Aorta (tissue), 5 donors: ENCODE measurements at places on chromosomes 3 and 15. TPM values are rescaled to one million over a fixed set of nuclear protein-coding genes. Genes with fewer than 3 reads are reported as not detected.
A peak's percentile ranks its signal among the peaks of the same experiment; 100 is the strongest.

PTPRG gene
- total RNA-seq, result 150 TPM

MUSTN1 gene
- total RNA-seq, result 56.8 TPM

NAALADL2 gene
- 29.8 TPM for total RNA-seq

TAGLN3 gene
- not detected for total RNA-seq

MRAS gene
- total RNA-seq, result 46.3 TPM

NRG4 gene
- not detected for total RNA-seq

IGSF10 gene
- total RNA-seq, result 2.2 TPM

GATA2 gene
- 39.5 TPM for total RNA-seq

LYSMD2 gene
- total RNA-seq, result 12.2 TPM

KCTD6 gene
- total RNA-seq, result 7.9 TPM

EBLN2 gene
- total RNA-seq, result 5.1 TPM

DNA sequence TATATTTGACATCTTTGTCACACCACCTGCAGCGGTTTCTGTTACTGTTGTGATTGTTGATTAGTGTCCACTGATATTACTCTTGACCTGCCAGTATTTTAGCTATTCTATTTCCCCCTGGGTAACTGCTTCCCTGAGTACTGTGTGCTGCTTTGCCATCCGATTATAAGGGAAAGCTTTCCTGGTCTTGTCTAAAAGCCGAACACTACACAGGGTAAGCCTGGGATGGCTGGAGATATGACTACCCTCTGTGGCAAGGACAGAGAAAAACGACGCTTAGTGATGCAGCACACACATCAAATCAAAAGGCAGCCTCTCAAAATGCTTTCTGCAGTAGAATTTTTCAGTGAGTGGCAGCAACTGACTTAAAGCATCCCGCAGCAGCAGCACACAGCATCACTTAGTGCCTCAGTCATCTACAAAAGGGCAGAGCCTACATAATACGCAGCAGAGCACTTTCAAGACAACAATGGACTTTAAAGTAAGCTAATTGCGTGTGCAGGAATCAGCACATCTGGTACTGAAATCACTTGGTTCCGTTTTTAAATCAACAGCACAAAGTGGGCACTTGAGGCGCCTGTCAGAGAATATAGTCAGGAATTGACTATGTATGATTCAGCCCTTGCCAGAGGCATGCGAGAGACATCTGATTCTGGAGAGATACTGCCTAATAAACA, 656.3 kb upstream of the TGFBR2 start:
- DNase-seq, result no peak

DNA sequence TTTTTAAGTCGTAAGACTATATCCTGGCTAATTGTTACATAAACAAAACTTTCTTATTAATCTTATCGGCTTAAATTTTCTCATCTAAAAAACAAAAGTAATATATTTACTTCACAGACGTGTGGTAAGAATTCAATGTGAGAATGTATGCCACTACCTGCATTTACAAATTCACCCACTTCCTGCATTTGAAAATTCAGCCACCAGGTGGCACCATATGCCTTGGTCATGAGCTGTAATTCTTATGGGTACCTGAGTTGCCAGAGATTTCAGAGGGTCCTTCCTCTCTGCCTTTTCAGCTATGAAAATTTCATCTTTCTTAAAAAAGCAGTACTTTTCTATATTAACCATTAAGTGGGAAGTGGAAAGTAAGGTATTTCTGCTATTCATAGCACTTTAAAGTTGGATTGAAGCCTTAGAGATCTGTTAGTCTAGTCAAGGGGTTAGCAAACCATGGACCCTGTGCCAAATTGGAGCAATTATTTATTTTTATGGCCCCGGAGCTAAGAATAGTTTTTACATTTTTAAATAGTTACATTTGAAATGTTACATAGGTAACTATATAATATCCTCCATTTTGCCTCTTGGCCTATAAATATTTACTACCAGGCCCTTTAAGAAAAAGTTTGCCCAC, 127.8 kb downstream of the HCN4 start:
- peak; percentile 77 for DNase-seq

DNA sequence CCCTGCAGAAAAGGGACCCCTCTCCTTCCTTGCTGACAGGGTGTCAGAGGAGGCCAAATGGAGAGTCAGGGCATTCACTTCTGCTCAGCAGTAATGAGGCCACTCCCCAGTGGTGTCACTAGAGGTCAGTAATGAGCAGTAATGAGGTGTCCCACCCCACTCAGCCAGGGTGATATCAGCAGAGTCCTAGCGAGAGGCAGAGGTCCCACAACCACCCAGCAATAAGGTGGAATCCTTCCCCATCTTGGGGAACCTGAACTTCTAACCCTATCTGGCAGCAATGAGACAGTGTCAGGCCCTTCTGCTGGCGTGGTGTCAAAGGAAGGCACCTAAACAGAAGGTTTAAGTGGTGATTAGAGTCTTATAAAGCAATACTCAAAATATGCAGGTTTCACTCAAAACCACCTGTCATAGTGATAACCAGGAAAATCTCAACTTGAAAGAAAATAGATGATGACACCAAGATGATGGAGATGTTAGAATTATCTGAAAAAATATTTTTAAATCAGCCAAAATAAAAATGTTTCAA, 12.9 kb downstream of the OCA2 start:
- peak; percentile 66 for DNase-seq

GRCh38 chr15:78024883-78025282, 52.6 kb downstream of the TBC1D2B start:
- DNase-seq, result no peak

- no peak for DNase-seq
Observed at GRCh38 chr3:106125321-106125720, 256.5 kb upstream of the CBLB start.

GRCh38 chr15:84987949-84988624, 6.4 kb downstream of the PDE8A start:
- DNase-seq, result no peak

DNA sequence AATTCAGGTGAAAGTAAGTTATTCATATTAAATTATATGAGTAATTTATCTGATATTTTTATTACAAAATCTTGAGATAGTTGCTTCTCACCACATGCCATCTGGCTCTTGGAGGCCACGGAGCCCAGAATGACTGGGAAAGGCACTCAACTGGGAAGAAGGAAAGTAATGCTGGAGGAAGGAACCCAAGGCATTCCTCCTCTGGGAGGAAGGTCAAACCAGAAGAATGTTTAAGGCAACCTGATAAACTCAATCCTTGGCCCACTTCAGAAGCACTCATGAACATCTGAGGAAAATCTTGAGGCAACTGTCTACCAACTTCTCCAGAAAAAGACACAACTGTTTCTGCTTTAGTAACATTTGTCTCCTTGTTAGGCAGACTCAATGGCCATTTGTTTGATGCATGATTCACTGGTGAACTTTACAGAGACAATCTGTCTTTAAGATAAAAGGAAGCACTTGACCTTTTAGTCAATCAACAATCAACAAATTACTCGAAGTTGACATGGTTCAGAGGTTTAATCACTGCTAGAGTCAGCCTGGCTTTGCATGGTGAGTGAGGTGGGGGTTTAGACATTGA, 261.4 kb upstream of the MME start:
- no peak for DNase-seq

- no peak for DNase-seq
Observed at GRCh38 chr3:13515786-13516759, 32.9 kb upstream of the FBLN2 start.

- no peak for DNase-seq
Observed at GRCh38 chr15:38041576-38041975, 107.1 kb downstream of the TMCO5A start.

DNA sequence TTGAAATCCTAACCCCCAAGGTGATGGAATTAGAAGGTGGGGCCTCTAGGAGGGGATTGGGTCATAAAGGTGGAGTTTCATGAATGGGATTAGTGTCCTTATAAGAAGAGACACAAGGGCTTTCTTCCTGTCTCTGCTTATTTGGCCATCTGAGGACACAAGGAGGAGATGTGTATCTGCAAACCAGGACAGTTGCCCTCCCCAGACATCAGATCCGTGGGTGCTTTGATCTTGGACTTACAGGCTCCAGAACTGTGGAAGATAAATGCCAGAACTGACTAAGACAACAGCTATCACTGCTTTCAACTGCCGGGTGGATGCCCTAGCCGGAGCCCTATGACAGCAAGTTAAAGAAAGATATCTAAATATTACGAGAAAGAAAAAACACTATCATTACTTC, 94.4 kb downstream of the CHRNA7 start:
- DNase-seq, result no peak

- no peak for DNase-seq
Observed at GRCh38 chr15:25900901-25901300, 37.8 kb upstream of the ATP10A start.

GRCh38 chr3:12875857-12876836, 34.8 kb upstream of the RPL32 start:
- DNase-seq, result peak; percentile 73

GRCh38 chr15:72968531-72968922, 83.7 kb upstream of the NEO1 start:
- no peak for DNase-seq

- DNase-seq, result peak; percentile 87
Observed at GRCh38 chr15:51132384-51133139, 37.9 kb upstream of the TNFAIP8L3 start.

GRCh38 chr15:83053151-83053550, 13.9 kb downstream of the BTBD1 start:
- no peak for DNase-seq

DNA sequence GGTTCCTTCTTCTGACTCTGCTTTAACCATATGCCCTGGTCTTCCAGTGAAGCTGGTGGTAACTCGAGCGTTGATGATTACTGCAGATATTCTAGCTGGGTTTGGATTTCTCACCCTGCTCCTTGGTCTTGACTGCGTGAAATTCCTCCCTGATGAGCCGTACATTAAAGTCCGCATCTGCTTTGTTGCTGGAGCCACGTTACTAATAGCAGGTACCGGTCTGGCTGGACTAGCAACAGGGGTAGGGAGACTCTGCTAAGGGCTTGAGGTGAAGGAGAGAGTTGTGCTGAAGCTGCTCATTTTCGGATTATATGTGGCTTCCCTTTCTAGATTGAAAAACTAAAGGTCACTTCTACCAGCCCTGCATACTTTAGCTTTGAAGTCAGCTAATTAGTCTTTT, 16.8 kb downstream of the CLDN16 start:
- DNase-seq, result no peak

DNA sequence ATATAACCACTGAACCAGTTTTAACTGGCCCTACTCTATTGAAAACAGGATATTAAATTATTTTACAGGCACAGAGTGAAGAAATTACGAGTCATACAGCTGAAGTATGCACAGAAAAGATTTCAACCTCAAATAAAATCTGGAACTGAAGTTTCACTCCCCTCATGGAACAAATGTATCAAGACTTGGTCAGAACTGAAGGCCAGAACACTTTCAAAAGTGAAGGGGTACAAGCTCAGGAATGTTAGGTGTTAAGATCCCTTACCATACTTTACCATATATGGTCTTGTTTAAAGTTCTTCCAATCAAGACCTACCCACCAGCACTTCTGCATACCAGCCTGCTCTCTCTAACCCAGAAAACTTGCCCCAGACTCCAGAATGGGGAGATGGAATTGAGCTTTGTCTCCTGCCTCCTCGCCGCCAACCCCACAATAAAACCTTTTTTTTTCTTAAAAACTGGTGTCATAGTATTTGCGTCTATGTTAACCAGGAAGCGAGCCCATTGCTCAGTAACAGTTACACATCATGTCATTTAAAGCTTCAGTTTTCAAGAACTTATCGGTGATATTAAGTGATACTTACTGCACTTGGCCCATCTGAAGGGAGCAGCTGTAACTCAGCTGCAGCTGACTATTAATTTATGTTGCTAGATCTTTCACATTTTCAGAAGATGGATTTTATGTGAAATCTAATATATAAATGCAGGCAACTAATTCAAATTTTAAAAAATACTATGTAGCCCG, 59.9 kb downstream of the OXSM start:
- DNase-seq, result no peak

GRCh38 chr15:47607695-47608094, 109.6 kb upstream of the SEMA6D start:
- DNase-seq, result no peak

GRCh38 chr3:4409415-4409814, 57.7 kb downstream of the SUMF1 start:
- no peak for DNase-seq

- DNase-seq, result no peak
Observed at GRCh38 chr3:12237076-12237475, 51.8 kb upstream of the PPARG start.

DNA sequence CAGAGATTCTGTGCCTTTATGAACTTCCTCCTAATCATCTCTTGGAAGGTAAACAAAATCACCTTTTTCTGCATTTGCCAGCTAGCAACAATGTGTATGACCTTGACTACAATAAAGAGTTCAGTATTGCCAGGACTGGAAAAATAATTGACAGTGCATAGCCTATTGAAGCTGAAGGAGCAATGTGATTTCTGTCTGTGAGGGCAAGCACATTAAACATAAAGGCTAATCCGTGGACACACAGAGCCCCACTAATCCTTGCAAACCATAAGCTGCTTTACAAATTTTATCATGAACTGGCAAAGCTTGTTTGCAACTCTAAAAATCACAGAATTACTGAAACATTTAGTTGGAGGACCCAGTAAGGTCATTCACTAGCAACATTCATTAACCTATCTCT, 563.8 kb downstream of the PYDC2 start:
- no peak for DNase-seq

GRCh38 chr15:34297059-34297458, 40.5 kb downstream of the SLC12A6 start:
- DNase-seq, result no peak

DNA sequence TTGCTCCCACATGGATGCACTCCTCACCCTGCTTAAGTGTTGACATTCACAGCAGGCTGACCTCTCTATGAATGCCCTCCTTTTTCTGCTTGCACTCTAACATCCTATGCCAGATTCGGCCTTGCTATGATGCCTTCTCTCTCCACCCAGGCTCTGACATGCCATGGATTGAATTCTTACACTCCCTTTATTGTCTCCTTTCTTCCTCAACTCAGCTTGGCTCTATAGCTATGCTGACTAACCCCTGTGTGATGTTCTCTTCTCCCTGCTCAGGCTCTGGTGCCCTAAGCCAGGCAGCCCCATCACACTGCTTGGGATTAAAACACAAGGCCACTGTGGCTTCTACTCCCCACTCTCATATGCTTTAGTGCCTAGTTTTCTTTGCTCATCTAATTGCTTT, 563.7 kb downstream of the NSUN3 start:
- no peak for DNase-seq
